ENCODE measurements at places on chromosomes 7 and 10. TPM values are rescaled to one million over a fixed set of nuclear protein-coding genes. Genes with fewer than 3 reads are reported as not detected.

GRCh38 chr7:5088906-5089305 lies 43.2 kb downstream of the RBAK start:
- H3K4me1 ChIP-seq: no peaks in the 10 kb centered on the region
- no peak overlapping the region for H3K27ac ChIP-seq
- DNase-seq: no peak
- H3K27me3 ChIP-seq: no peaks in the 10 kb centered on the region
- no peaks in the 10 kb centered on the region for H3K36me3 ChIP-seq
- H3K4me3 ChIP-seq: no peak overlapping the region

DNA sequence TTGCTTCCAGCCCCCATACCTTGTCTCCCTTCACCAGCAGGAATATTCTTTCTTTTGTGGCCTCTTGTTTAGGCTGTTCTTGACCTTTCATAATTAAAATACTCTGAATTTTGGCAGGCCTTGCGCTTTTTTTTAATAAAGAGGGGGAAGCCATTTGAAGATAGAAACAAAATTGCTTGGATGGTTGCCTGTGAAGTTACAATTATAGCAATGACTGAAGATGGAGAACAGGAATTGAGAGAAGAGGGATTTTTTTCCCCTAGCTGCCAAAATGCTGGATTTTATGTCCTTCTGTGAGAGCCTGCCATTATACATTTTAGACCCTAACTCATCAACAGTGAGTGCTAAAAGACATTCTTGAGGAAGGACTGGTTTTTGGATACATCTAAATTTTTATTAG lies 24.8 kb downstream of the FGFBP3 start:
- H3K4me3 ChIP-seq: no peak overlapping the region
- peaks cover 2% of the 10 kb centered on the region for H3K27me3 ChIP-seq
- H3K36me3 ChIP-seq: no peaks in the 10 kb centered on the region
- no peak for DNase-seq
- peaks cover 4% of the 10 kb centered on the region for H3K4me1 ChIP-seq

DNA sequence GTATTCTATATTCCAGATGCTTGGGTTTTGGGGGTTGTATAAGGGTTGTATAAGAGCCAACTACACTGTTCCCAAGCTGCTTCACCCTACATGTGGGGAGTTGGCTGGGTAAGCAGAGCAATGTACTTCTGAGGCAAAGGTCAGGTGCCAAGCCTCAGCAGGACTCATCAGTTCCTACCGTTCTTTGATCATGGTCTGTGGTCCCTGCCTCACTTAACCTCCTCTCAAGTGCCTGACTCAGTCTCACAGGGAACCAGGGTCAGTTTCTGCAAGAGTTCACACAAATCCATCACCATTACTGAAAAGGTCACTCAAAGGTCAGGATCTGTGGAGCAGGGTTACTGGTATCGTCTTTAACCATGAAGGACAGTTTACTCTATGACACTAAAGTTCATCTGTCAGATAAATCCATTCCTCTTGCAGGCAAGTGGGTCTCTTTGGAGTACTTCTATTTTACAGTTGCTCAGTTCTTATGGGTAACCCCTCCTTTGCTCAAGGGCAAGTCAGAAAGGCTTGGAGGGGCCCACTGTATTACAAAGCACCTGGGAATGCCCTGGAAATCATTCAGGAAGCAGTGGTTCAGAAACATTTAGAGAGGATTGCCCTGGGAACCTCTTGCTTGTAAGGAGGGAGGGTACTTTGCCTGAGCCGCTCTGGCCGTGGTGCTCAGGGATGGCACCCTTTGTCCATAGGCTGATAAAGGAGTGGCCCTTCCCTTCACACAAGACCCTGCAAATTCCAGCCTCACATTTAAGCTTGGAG lies 184.3 kb upstream of the CDCA7L start:
- H3K36me3 ChIP-seq: no peaks in the 10 kb centered on the region
- H3K4me3 ChIP-seq: no peak overlapping the region
- no peak for DNase-seq
- no peaks in the 10 kb centered on the region for H3K4me1 ChIP-seq

DNA sequence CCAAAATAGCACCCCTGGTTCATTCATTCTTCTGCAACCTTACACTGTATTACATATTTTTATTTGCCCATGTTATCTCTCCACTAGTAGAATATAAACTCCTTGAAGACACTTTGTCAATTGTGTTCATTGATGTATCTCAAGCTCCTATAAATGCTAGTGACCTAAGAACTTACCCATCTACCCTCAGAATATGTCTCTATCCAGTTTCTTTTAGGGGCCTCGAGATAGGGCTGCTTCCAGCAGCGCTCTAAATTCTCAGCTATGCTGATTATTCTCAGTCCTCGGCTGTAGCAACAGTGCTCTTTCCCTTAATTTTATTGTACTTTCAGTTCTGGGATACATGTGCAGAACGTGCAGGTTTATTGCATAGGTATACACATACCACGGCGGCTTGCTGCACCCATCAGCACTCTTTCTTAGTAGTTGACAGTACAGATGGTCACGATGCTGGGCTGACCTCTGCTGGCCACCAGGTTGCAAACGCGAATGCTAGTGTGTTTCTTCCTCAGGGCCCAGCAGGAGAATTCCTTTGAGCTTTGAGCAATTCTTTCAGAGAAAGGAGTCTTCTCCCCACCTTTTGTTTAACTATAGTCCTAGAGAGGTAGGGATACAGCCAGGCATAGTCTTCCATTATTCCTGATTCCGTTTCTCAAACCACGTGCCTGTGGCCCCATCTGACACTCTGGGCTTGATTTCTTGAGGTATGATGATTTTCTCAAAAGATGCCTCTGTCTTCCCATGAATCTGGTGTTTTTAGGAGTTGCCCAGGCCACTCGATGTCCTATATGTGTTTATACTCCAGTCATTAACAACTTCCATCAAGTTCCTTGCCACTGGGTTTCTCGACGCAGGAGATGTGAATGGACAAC lies 49.1 kb upstream of the CDC14C start:
- H3K27ac ChIP-seq: no peak overlapping the region
- H3K4me3 ChIP-seq: no peak overlapping the region
- H3K36me3 ChIP-seq: no peaks in the 10 kb centered on the region
- no peaks in the 10 kb centered on the region for H3K27me3 ChIP-seq

DNA sequence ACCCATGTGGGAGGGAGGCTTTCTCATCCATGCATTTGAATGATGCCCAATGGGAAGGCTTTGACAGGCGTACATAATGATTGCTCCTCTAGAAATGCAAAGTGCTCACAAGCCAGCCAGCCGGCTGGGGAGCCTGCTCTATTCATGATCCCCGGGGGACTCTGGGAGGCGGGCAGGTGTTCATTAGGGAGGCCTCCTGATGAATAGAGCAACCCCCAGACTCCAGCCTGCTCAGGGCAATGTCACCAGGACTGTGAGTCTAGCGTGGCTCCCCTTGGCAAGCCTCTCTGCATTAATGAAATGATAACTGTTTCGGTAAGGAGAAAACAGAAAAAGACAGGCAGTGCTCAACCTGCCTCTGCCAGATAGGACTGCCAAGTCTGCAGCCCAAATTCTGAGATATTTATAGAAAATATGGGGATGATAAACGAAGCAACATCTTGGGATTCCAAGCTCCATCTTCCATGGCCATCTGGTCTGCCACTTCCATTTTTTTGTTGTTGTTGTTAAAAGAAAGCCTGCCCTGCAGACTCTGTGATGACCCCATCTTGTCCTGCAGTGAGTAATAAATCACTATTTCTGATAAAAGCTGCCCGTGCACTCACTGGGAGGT lies 236.4 kb downstream of the PRPF18 start:
- no peak overlapping the region for H3K4me3 ChIP-seq
- H3K27ac ChIP-seq: no peak overlapping the region
- H3K36me3 ChIP-seq: no peaks in the 10 kb centered on the region
- no peaks in the 10 kb centered on the region for H3K4me1 ChIP-seq
- H3K27me3 ChIP-seq: no peaks in the 10 kb centered on the region

DNA sequence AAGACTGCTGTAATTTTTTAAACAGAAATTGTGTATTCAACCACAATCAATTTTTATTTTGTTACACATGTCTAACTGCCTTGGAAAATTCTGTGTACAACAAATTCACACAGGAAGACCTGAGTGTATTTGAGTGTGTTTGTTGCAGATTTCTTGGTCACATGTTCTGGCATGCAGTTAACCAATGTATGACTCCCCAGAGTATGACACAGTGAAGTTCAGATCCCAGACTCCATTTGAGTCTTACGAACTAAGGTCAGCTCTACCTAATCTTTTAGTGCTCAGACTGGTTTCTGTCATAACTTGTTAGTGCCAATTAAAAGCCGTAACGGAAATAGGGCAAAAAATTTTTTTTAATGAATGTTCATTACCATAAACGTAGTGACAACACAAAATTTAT lies 5.8 kb downstream of the GNAI1 start:
- H3K4me1 ChIP-seq: no peaks in the 10 kb centered on the region
- H3K36me3 ChIP-seq: no peaks in the 10 kb centered on the region
- H3K27ac ChIP-seq: no peak overlapping the region

- no peak for DNase-seq
- no peak overlapping the region for H3K4me3 ChIP-seq
- H3K27me3 ChIP-seq: no peaks in the 10 kb centered on the region
- no peaks in the 10 kb centered on the region for H3K36me3 ChIP-seq
- no peaks in the 10 kb centered on the region for H3K4me1 ChIP-seq
- no peak overlapping the region for H3K27ac ChIP-seq
Measured at GRCh38 chr10:17174626-17175025, 26.8 kb downstream of the TRDMT1 start.

- no peaks in the 10 kb centered on the region for H3K27me3 ChIP-seq
- H3K4me1 ChIP-seq: no peaks in the 10 kb centered on the region
- H3K27ac ChIP-seq: no peak overlapping the region
- no peak for DNase-seq
- no peaks in the 10 kb centered on the region for H3K36me3 ChIP-seq
Measured at GRCh38 chr7:156842740-156843140, 50.2 kb downstream of the LMBR1 start.

Gene COX15
- total RNA-seq: 38.9 TPM

GRCh38 chr10:121532292-121532864 lies 65.9 kb downstream of the FGFR2 start:
- no peak for DNase-seq
- no peak overlapping the region for H3K27ac ChIP-seq
- H3K27me3 ChIP-seq: 0 out of 2 replicates have a peak, but pooled peaks cover 2% of the 10 kb centered on the region

- H3K4me3 ChIP-seq: no peak overlapping the region
- H3K27ac ChIP-seq: no peak overlapping the region
- no peaks in the 10 kb centered on the region for H3K27me3 ChIP-seq
- DNase-seq: no peak
- H3K4me1 ChIP-seq: no peaks in the 10 kb centered on the region
Measured at GRCh38 chr7:107075863-107076574, 31.5 kb downstream of the PRKAR2B start.

GRCh38 chr10:1328161-1328823 lies 272.1 kb downstream of the WDR37 start:
- no peak for DNase-seq
- H3K4me3 ChIP-seq: no peak overlapping the region
- no peaks in the 10 kb centered on the region for H3K4me1 ChIP-seq
- H3K36me3 ChIP-seq: no peaks in the 10 kb centered on the region
- no peak overlapping the region for H3K27ac ChIP-seq

Gene CYP3A5
- total RNA-seq: 0.27 TPM

Gene TYW1B
- 4.3 TPM for total RNA-seq

GRCh38 chr10:69335063-69335587 lies 56.8 kb downstream of the HK1 start:
- H3K4me3 ChIP-seq: peak overlapping the region; percentile 54
- DNase-seq: no peak
- peaks cover 15% of the 10 kb centered on the region for H3K4me1 ChIP-seq
- no peaks in the 10 kb centered on the region for H3K27me3 ChIP-seq
- peak overlapping the region; percentile 4 for H3K27ac ChIP-seq

- no peaks in the 10 kb centered on the region for H3K27me3 ChIP-seq
- H3K27ac ChIP-seq: no peak overlapping the region
- DNase-seq: no peak
- H3K36me3 ChIP-seq: no peaks in the 10 kb centered on the region
Measured at GRCh38 chr10:86102451-86102850, 264.1 kb downstream of the GRID1 start.

- no peaks in the 10 kb centered on the region for H3K4me1 ChIP-seq
- no peak for DNase-seq
- H3K27ac ChIP-seq: no peak overlapping the region
- no peak overlapping the region for H3K4me3 ChIP-seq
- H3K36me3 ChIP-seq: peaks cover 33% of the 10 kb centered on the region
Measured at GRCh38 chr7:43878867-43879266, 9.6 kb upstream of the MRPS24 start.

Gene LLCFC1
- total RNA-seq: not detected

Gene ZNF239
- 0.35 TPM for total RNA-seq

DNA sequence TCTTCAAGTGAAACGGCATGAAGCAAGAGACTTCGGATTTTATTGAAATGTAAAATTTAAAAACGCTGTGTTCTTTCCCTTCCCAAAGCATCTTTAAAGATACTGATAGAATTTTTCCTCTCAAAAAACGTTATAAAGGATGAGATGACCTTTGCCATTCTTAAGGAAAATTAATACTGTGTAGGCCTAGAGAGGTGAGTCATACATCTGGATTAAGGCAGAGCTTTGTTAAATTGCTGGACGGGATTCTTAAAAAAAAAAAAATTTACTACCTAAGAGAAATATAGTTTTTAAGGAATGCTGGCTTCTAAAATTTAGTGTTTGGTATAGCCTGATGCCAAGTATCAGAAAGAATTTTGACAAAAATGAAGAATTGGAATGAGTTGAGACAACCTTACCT lies 6.3 kb upstream of the HBP1 start:
- H3K36me3 ChIP-seq: no peaks in the 10 kb centered on the region
- H3K27ac ChIP-seq: no peak overlapping the region
- no peak overlapping the region for H3K4me3 ChIP-seq
- DNase-seq: no peak
- no peaks in the 10 kb centered on the region for H3K4me1 ChIP-seq

DNA sequence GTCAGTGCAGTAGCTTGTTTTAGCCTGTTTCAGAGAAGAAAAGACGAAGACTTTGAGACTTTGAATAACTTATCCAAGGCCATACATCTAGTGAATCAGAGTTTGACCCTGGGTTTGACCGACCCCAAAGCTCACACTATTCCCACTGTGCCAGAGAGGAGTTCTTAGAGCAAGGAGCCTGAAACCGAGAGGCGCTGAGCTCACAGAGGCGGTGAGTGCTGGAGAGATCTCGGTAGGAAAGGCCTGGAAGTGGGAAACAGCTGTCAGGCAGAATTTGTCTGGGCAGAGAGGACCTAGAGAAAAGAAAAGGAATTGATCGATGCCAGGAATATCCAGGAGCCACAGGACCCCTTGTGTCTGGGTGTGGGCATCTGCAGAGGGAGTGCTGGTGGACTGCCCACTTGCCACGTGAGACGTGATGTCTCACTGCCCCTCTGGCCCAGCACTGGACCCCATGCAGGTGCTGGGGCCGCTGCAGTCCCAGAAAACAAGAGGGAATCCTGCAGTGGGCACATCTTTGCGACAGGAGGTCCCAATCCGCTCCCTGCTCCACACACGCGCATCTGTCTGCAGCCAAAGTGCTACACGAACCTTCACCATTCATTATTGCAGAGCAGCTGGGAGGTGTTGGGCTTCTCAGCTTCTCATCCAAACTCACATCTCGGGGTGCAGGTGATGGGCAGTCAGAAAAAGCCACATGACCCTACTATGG lies 6.2 kb downstream of the CALML3 start:
- H3K27ac ChIP-seq: no peak overlapping the region
- no peaks in the 10 kb centered on the region for H3K36me3 ChIP-seq
- H3K4me1 ChIP-seq: no peaks in the 10 kb centered on the region
- DNase-seq: no peak
- H3K4me3 ChIP-seq: no peak overlapping the region

All from GM12878 (cell line).